Activated naive CD8-positive, alpha-beta T cell treated with anti-CD3 and anti-CD28 coated beads, Interleukin-2, amount 10 ng/mL, durations not matched to agents 7 days and 5 days (primary cell): ENCODE measurements at places on chromosomes 6 and 20. TPM values are rescaled to one million over a fixed set of nuclear protein-coding genes. Genes with fewer than 3 reads are reported as not detected.

The E2F3 gene
- total RNA-seq: 28.0 TPM

The PAK5 gene
- total RNA-seq: not detected

GRCh38 chr20:56259948-56260347, 11.4 kb downstream of the MC3R start:
- H3K36me3 ChIP-seq: no peaks in the 10 kb centered on the region
- H3K4me3 ChIP-seq: no peak overlapping the region
- no peaks in the 10 kb centered on the region for H3K4me1 ChIP-seq
- H3K27me3 ChIP-seq: no peaks in the 10 kb centered on the region
- no peak for DNase-seq
- no peak overlapping the region for H3K27ac ChIP-seq

DNA sequence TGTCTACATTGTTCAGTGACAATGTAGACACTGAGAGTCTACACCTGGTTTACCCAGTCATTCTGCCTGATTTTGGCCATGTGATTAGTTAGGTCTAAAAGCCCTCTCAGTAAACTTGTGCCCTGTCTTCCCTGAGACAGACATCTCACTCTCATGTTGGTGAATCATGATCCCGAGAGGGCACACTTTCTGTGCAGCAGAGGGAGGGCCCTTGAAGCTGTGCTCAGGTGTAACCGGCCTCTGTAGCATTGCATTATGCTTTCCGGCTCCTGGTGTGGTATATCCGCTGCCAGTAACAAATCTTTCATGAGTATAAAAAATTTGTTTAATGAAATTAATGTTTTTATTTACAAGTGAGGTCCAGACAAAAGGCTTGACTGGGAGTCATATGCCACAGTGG, 85.0 kb downstream of the RALGAPA2 start:
- no peak for DNase-seq
- peaks cover 15% of the 10 kb centered on the region for H3K36me3 ChIP-seq
- H3K4me1 ChIP-seq: no peaks in the 10 kb centered on the region
- no peak overlapping the region for H3K4me3 ChIP-seq

DNA sequence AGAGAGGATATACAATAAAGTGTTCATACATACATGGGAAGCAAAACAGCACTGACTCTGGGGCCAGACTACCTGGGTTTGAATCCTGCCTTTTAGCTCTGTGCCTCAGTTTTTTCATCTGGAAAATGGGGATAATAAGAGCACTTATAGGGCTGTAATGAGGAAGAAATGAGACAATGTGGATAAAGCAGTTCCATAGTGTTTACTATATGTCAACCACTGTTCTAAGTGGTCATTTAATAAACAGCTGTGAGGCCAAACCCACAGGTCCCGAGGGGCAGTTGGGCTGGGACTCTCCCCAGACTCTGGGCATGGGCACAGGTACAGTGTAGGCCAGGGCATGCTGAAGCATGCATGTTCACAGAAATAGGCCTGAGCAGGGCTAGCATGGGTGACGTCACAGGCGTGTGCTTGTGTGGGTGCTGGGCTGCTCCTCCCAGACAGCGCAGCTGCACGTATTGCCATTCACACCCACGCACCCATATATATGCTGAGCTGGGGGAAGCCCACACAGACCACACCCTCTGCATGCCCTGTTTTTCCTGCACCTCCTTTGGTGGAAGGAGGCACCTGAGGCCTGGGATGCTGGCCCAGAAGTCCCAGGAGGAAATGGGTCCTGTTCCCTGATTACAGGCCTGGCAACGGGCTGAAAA, 3.5 kb upstream of the PLCG1 start:
- no peak overlapping the region for H3K4me3 ChIP-seq
- H3K4me1 ChIP-seq: peaks cover 25% of the 10 kb centered on the region
- no peak for DNase-seq
